Ascending aorta (tissue), 2 donors: ENCODE measurements at places on chromosomes 12 and 14. TPM values are rescaled to one million over a fixed set of nuclear protein-coding genes. Genes with fewer than 3 reads are reported as not detected.

The OTX2 gene
- not detected for total RNA-seq

The PTGER2 gene
- 1.9 TPM for total RNA-seq

The KERA gene
- not detected for total RNA-seq

GRCh38 chr12:131832321-131833231 is 4.4 kb downstream of the MMP17 start:
- no peak overlapping the region for H3K4me3 ChIP-seq
- no peak for DNase-seq

DNA sequence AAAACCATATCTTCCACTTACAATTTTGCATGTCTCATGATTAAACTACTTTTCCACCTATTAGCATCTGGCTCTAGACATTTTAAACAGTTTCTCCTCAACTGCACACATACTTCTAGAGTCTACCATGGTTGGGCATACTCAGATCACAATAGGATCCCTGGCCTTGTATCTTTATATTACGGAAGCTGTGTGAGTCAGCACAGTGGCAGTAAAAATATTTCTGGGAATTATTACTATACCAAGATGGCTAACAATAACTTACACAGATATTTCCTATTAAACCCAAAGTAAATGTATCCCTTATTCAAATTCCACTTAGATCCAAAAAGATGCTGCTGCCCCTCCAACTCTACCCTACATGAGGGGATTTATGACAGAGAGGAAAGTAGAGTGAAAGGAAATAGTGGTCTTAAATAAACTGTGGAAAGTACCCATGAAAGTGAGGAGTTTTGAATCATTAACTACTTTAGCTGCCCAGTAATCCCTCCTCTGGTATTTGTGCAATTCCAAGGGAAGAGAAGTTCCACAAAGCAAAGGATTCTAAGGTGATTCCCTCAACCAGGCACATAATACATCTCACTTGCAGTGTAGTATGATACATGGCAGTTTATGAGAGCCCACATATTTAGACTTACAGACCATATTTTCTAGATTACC is 14.0 kb upstream of the CPSF6 start:
- H3K4me1 ChIP-seq: no peaks in the 10 kb centered on the region
- H3K27me3 ChIP-seq: no peaks in the 10 kb centered on the region
- no peaks in the 10 kb centered on the region for H3K36me3 ChIP-seq
- DNase-seq: no peak
- no peak overlapping the region for H3K27ac ChIP-seq

- H3K27ac ChIP-seq: no peak overlapping the region
- H3K4me1 ChIP-seq: peaks cover 2% of the 10 kb centered on the region
- DNase-seq: no peak
- no peak overlapping the region for H3K4me3 ChIP-seq
- H3K36me3 ChIP-seq: no peaks in the 10 kb centered on the region
- H3K27me3 ChIP-seq: no peaks in the 10 kb centered on the region
Measured at GRCh38 chr12:50059440-50060119, 2.2 kb downstream of the ASIC1 start.

DNA sequence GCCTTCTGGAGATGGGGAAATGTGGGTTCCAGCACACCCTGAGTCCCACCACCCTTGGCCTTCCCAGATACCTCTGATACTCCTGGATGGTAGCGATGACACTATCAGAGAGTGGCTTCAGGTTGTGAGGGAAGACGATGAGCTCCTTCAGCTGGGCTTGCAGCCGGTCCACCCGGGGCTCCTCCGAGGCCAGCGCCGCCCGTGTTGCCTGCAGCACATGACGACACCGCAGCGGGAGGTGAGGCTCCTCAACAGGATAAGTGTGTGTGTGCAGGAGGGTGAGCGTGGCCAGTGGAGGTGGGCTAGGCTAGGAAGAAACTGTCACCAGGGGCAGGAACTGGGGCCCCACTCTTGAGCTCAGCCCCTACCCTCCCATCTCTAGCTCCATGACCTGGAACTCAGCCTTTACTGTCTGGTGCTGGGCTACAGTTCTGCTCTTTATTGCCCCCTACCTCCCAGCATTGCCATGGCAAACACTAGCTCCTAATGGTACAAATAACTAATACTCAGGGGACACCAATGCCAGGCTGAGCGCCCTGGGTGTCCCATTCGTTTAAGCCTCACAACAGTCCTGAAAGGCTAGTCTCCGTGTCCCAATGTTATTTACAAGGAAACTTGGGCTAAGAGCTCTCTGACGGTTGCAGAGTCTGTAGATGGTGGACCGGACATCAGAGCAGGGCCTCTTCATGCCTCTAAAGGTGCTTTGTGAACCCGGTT is 64.1 kb downstream of the SYNE3 start:
- H3K27ac ChIP-seq: no peak overlapping the region
- no peak overlapping the region for H3K4me3 ChIP-seq
- H3K36me3 ChIP-seq: peaks cover 77% of the 10 kb centered on the region

DNA sequence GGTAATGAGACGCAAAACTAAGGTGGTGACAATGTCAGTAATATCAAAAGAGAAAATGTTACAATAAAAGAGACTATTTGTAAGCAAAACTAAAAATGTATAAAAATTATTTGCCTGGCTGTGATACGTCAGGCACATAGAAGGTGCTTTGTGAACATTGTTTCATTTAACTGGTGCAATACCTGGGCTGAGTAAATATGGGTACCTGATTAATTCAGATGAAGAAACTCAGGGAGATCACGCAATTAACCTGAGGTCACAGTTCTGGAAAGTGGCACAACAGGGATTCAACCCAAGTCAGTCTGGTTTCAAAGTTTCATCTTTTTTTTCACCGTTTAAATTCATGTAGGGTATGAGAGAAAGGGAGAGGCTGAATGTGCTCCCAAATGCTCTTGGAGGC is 71.0 kb upstream of the KRAS start:
- DNase-seq: no peak
- no peak overlapping the region for H3K4me3 ChIP-seq
- H3K4me1 ChIP-seq: no peaks in the 10 kb centered on the region
- H3K27me3 ChIP-seq: no peaks in the 10 kb centered on the region
- no peak overlapping the region for H3K27ac ChIP-seq

DNA sequence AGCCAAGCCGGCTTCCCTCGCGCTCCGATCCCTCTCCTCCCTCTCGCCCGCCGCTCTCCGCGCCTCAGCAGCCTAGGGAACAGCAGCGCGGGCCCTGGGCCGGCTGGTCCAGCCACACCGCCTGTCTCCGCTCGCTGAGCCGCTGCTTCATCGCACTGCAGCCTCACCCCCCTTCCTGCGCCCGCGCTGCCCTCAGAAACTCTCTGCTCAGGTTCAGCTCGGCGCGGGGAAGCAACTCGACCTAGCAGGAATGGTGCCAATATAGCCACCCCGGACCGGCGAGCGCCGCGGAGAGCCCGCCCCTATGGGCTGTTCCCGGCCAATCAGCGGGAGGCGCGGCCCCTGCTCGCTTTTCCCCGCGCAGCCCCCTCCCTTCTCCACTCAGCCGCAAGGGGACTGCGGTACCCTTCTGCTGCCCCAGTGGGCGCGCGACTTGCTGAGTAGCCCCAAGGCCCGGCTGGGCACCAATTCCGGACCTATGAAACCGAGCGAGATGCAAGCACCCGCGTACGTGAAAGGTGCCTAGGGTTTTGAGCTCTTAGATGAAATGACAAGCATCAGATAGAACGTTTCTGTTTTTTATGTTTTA is at the start of gene ADAMTS20:
TSS of gene ADAMTS20 (minus strand) at position 233 of the 589 bp plus-strand sequence. CDS start 282 bp downstream, outside the sequence.
- H3K36me3 ChIP-seq: no peaks in the 10 kb centered on the region
- H3K27ac ChIP-seq: no peak within 1 kb of the TSS
- H3K4me1 ChIP-seq: no peaks in the 10 kb centered on the region

DNA sequence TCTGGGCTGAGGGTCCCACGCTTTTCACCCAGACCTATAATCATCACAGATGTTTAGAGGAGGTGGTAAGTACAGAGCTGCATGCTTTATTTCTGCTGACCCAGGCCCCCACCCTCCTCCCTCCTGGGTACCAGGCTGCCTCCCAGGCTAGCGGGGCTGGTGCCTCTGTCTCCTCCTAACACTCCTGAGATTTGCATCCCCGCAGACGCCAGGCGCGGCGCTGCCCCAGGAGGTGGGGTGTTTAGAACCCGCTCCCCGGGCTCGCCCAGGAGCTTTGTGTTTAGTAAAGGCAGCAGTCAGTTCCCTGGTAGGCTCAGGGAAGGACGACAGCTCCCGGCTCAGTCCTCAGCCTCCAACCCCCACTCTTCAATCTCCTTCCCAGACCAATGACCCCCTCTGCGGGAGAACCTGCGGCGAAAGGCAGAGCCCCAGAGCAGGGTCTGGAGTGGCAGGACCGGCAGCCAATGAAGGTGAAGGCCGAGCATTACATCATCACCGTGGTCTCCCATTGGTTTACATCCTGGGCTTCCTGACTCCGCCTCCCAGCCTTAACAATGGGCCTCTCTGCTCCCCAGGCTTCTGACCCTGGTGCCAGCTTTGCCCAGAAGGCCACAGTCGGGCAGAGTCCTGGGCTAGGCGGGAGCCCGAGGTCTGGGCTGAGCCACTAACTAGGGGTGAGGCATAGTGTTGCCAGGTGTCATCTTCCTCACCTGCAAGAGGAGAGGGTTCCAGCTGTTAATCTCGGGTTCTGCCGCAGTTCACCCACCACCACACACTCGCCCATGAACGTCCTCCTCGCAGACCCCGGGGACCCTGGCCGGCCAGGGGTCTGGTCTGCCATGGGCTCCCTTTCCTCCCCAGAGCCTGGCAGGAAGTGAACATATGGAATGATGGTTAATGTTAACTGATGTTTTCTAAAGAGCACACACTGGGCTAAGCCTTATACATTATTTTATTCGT is 57.5 kb downstream of the CALM1 start:
- peak; percentile 74 for DNase-seq
- H3K27me3 ChIP-seq: no peaks in the 10 kb centered on the region
- H3K36me3 ChIP-seq: no peaks in the 10 kb centered on the region
